Astrocyte of the hippocampus (primary cell): ENCODE measurements at places on chromosomes 5 and 9.

GRCh38 chr9:75504721-75505120 is 385.8 kb upstream of the PCSK5 start:
- peak; percentile 10 for DNase-seq

- no peak for DNase-seq
These were observed 162.1 kb upstream of the FST start for GRCh38 chr5:53318303-53318702.

DNA sequence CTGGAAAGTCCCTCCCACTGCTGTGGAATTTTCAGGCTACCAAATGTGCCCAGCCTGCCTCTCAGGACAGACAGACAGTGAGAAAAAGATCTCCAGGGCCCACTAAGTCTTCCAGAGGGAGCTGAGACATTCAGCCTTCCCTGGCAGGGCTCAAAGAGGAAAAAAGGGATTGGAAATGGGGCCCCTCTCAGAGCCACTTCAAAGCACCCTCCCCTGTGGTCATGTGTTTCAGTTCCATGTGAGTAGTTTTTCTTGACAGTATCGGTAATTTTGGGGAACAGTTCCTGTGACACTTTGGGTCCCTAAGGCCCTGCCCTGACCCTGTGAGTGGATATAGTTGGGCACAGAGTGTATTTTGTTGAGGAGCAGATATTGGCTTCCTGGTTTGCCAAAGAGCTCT is 25.0 kb downstream of the LARP1 start:
- no peak for DNase-seq

GRCh38 chr9:23551929-23552707 is 273.9 kb downstream of the ELAVL2 start:
- no peak for DNase-seq

DNA sequence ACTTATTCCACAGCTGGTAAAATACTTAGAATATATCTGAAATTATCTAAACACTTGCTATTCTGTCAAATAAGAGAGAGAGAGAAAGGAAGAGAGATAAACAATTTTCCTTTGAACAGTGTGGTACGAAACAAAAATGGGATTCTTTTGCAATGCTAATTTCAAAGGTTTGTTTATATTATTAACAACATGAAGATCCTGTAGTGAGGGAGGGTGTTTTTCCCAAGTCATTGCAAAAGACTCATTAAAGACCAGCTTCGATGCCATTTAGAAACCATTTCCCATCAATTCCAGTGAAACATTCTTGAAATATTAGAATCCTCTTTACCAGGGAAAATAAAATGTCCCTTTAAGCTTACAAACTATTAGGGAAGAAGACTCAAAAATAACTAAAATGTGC is 505.4 kb downstream of the SEMA5A start:
- no peak for DNase-seq
